Activated naive CD8-positive, alpha-beta T cell treated with anti-CD3 and anti-CD28 coated beads for 36 hours (primary cell): ENCODE measurements at places on chromosomes 11 and 22. TPM values are rescaled to one million over a fixed set of nuclear protein-coding genes. Genes with fewer than 3 reads are reported as not detected.

The MIOX gene
- not detected for total RNA-seq

GRCh38 chr11:13135385-13136271 lies 126.5 kb downstream of the RASSF10 start:
- no peaks in the 10 kb centered on the region for H3K4me1 ChIP-seq
- H3K4me3 ChIP-seq, result no peak overlapping the region
- H3K27me3 ChIP-seq, result peaks cover 17% of the 10 kb centered on the region
- H3K27ac ChIP-seq, result no peak overlapping the region
- H3K36me3 ChIP-seq, result no peaks in the 10 kb centered on the region

The SCT gene
- total RNA-seq, result not detected

DNA sequence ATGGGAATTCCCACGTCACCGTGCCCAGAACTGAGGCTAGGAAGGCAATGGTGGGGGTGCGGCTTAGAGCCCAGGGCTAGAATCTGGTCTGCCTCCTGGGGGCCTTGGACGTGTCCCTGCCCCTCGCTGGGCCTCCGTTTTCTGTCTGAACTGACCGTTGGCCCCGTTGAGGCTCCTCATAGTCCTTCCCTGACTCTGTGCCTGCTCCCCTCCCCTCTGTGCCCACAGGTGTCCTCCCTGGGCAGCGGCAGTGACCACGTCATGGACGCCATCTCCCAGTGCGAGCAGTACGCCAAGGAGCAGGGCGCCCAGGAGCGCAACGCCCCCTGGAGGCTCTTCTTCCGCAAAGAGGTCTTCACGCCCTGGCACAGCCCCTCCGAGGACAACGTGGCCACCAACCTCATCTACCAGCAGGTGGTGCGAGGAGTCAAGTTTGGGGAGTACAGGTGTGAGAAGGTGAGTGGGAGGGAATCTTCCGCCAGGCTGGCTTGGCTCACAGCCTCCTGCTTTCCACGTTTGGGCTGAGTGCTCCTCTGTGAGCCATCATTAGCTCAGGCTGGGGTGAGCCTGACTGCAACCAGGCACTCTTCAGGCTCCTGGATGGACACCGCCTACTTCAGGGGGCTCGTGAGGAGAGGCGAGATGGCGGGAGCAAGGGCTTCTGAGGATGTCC lies 63.9 kb downstream of the MYO7A start:
- no peaks in the 10 kb centered on the region for H3K36me3 ChIP-seq
- DNase-seq, result peak; percentile 80
- H3K4me3 ChIP-seq, result peak overlapping the region; percentile 9
- H3K27ac ChIP-seq, result no peak overlapping the region
- no peaks in the 10 kb centered on the region for H3K4me1 ChIP-seq

The LINC01488 gene
- total RNA-seq, result not detected

- H3K27ac ChIP-seq, result no peak overlapping the region
- no peak overlapping the region for H3K4me3 ChIP-seq
- DNase-seq, result no peak
- peaks cover 3% of the 10 kb centered on the region for H3K4me1 ChIP-seq
- H3K27me3 ChIP-seq, result no peaks in the 10 kb centered on the region
- no peaks in the 10 kb centered on the region for H3K36me3 ChIP-seq
Measured at GRCh38 chr11:93648158-93648557, 13.3 kb upstream of the CEP295 start.

GRCh38 chr11:64007160-64007628 lies 21.0 kb downstream of the OTUB1 start:
- no peak for DNase-seq
- peaks cover 54% of the 10 kb centered on the region for H3K27me3 ChIP-seq
- H3K4me3 ChIP-seq, result no peak overlapping the region

DNA sequence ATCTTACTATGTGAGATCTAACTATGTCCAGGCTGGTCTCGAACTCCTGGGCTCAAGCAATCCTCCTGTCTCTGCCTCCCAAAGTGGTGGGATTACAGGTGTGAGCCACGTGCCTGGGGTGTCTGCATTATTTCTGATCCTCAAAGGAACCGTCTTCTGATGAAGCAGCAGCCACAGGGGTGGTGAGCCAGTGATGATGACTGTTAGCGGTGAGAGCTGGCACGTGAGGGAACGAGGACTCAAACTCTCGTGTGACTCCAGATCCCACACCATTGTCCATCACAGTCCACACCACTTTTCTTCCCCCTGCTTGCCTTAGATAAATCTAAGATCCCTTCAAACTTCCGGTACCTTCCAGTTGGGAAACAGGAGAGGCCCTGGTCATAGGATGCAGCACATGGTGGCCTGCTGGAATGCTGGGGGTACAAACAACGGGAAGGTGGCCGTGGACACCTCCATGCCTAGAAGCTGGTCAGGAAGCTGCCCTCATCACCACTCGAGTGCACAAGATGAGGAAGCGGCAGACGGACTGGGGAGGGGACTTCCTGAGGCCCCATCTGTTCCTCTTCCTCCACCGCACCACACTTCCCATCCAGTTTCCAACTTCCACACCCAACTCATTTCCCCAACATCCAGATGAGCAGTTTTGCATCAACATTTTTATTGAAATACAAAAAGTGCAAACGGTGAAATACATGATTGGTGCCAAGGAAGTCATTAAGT lies 23.8 kb downstream of the ARHGAP1 start:
- H3K36me3 ChIP-seq, result peaks cover 10% of the 10 kb centered on the region
- peaks cover 43% of the 10 kb centered on the region for H3K4me1 ChIP-seq
- no peak overlapping the region for H3K4me3 ChIP-seq
- DNase-seq, result no peak

DNA sequence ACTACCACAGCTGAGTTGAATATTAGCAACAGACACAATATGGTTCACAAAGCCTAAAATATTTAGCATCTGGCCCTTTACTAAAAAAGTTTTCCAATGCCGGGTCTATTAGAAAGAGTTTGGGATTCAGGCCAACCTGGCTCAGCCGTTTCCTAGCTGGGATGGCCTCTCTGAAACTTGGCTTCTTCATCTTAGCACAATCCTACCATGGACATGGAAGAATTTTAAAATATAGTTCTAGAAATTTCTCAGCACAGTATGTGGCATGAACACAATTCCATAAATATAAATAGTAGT lies 103.8 kb downstream of the RRAS2 start:
- DNase-seq, result no peak
- no peaks in the 10 kb centered on the region for H3K27me3 ChIP-seq
- no peak overlapping the region for H3K4me3 ChIP-seq
- H3K36me3 ChIP-seq, result no peaks in the 10 kb centered on the region
- H3K27ac ChIP-seq, result no peak overlapping the region

DNA sequence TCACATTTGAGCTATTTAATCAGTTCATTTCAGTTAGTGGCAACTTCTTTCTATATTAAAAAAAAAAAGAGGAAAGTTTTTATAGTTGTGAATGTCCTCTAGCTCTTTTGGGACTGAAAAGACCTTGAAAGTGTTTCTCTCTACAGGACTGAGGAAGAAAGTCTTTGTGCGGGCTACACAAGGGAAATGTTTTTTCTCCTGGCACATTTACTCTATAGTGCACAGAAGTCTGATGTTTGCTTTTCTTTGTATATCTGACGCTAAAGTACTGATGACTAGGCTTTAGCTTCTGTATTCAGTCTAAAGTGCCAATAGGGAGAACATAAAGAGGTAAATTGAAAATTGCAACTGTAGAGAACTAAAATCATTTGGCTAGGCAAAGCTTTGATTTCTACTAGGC lies 737.4 kb upstream of the LUZP2 start:
- no peak for DNase-seq
- no peaks in the 10 kb centered on the region for H3K27me3 ChIP-seq
- no peaks in the 10 kb centered on the region for H3K36me3 ChIP-seq
- no peak overlapping the region for H3K4me3 ChIP-seq
- H3K4me1 ChIP-seq, result no peaks in the 10 kb centered on the region

- no peak overlapping the region for H3K27ac ChIP-seq
- peaks cover 31% of the 10 kb centered on the region for H3K27me3 ChIP-seq
- H3K4me1 ChIP-seq, result peaks cover 3% of the 10 kb centered on the region
- no peaks in the 10 kb centered on the region for H3K36me3 ChIP-seq
Measured at GRCh38 chr11:93852242-93852641, 1.8 kb upstream of the VSTM5 start.

The F2 gene
- not detected for total RNA-seq

DNA sequence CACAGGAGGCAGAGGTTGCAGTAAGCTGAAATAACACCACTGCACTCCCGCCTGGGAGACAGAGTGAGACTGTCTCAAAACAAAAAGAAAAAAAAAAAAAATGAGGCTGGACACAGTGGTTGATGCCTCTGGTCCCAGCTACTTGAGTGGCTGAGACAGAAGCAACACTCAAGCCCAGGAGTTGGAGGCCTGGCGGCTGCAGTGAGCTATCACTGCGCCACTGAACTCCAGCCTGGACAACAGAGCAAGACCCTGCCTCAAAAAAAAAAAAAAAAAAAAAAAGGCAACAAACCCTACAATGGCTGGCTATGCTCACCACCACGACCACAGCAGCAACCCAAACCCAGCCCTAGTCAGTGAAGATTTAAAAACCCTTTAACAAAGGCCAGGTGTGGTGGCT lies 8.2 kb downstream of the NAP1L4 start:
- peaks cover 50% of the 10 kb centered on the region for H3K4me1 ChIP-seq
- DNase-seq, result no peak
- H3K36me3 ChIP-seq, result peaks cover 45% of the 10 kb centered on the region
- H3K4me3 ChIP-seq, result no peak overlapping the region

- no peak overlapping the region for H3K27ac ChIP-seq
- no peaks in the 10 kb centered on the region for H3K36me3 ChIP-seq
- H3K27me3 ChIP-seq, result peaks cover 13% of the 10 kb centered on the region
- no peak overlapping the region for H3K4me3 ChIP-seq
Measured at GRCh38 chr11:60769811-60770210, 13.1 kb downstream of the MS4A15 start.

The ESAM gene
- total RNA-seq, result 1.1 TPM

GRCh38 chr22:40081662-40082061 lies 86.9 kb downstream of the FAM83F start:
- H3K27me3 ChIP-seq, result no peaks in the 10 kb centered on the region
- DNase-seq, result no peak
- H3K27ac ChIP-seq, result no peak overlapping the region
- H3K36me3 ChIP-seq, result peaks cover 7% of the 10 kb centered on the region
- no peak overlapping the region for H3K4me3 ChIP-seq

The OSM gene
- total RNA-seq, result 47.9 TPM

The SCGB1A1 gene
- not detected for total RNA-seq

DNA sequence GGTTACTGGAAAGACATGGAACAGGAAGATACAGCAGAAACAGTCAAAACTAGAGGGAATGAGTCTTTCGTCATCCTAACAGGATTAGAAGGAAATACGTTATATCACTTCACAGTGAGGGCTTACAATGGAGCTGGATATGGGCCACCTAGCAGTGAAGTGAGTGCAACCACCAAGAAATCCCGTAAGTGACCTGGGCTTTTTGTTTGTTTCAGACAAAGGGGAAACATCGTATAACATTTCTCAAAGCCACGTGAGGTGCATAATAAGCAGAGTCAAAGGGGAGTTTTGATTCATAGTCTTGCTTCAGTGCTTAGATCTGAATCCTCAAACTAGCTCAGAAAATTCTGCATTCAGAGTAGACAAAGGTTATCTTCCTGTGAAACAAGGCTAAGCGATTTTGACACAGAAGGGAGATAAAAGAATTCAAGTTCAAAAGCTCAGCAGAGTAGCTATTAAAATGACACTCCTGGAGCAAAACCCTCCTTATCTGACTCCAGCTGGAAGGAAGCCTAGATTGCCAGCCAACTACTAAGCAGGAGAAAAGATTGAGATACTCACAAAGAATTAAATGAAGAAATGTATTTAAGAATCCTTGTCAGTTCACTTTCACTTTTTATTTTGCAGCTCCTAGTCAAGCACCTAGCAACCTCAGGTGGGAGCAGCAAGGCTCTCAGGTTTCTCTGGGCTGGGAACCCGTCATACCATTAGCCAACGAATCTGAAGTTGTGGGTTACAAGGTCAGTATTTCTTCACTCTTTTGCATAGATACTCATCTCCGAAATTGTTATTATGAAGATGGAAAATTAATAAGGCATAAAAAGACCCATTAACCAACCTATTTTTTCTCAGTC lies 346.4 kb upstream of the ARHGAP42 start:
- H3K27me3 ChIP-seq, result no peaks in the 10 kb centered on the region
- no peak overlapping the region for H3K4me3 ChIP-seq
- no peak overlapping the region for H3K27ac ChIP-seq
- H3K4me1 ChIP-seq, result no peaks in the 10 kb centered on the region
- no peaks in the 10 kb centered on the region for H3K36me3 ChIP-seq
- no peak for DNase-seq

- no peak for DNase-seq
- H3K4me1 ChIP-seq, result peaks cover 4% of the 10 kb centered on the region
- H3K4me3 ChIP-seq, result no peak overlapping the region
- H3K36me3 ChIP-seq, result no peaks in the 10 kb centered on the region
Measured at GRCh38 chr22:38767313-38767712, 11.5 kb upstream of the SUN2 start.

DNA sequence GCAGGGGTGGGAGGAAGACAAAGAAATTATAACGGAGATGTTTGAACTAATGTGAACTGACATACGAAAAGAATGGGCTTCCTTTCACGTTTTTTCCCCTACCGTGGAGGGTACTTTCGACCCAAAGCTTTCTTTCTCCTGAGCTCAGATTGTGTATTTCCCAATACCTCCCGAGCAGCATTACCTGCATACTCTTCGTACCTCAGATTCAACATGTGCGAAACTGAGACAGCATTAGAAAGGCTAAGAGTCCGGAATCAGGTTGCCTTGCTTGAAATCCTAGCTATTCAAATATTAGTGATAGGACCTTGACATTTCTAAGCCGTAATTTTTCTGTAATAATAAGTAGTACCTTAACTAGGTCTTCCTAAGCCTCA lies 778 bp upstream of the PAK1 start:
- no peaks in the 10 kb centered on the region for H3K36me3 ChIP-seq
- H3K4me1 ChIP-seq, result peaks cover 13% of the 10 kb centered on the region
- peaks cover 4% of the 10 kb centered on the region for H3K27me3 ChIP-seq
- DNase-seq, result no peak

DNA sequence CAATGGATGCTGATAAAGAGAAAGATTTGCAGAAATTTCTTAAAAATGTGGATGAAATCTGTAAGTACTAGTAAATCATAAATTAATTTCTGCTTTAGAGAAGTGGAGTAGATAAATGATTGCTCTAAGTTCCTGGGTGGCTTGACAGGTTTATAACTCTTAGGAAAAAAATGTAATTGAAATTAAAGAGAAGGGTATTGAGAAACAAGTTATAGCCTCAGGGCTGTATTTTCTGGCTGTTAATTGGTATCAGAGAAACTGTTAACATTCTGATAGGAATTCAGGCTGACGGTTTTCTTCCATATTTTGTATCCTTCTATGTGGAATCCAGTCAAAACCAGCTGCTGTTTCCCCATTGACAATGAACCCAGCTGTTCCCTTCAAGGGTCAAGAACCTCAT lies 1.9 kb downstream of the TTC12 start:
- no peaks in the 10 kb centered on the region for H3K27me3 ChIP-seq
- H3K4me1 ChIP-seq, result peaks cover 27% of the 10 kb centered on the region
- H3K27ac ChIP-seq, result no peak overlapping the region
- DNase-seq, result no peak

- H3K27me3 ChIP-seq, result no peaks in the 10 kb centered on the region
- no peaks in the 10 kb centered on the region for H3K4me1 ChIP-seq
- H3K36me3 ChIP-seq, result no peaks in the 10 kb centered on the region
- H3K27ac ChIP-seq, result no peak within 1 kb of the TSS
- no peak for DNase-seq
Measured at GRCh38 chr11:4881860-4882500, at the start of gene OR51T1. Gene OR51T1 (plus strand): TSS chr11:4881900. CDS start chr11:4881900, 0 bp downstream.

GRCh38 chr11:44904261-44905020 lies 46.2 kb downstream of the TP53I11 start:
- no peak overlapping the region for H3K27ac ChIP-seq
- no peaks in the 10 kb centered on the region for H3K36me3 ChIP-seq
- H3K27me3 ChIP-seq, result no peaks in the 10 kb centered on the region
- DNase-seq, result no peak

The DNAJB7 gene
- total RNA-seq, result not detected

- DNase-seq, result no peak
- H3K27me3 ChIP-seq, result peaks cover 5% of the 10 kb centered on the region
- no peaks in the 10 kb centered on the region for H3K4me1 ChIP-seq
- H3K4me3 ChIP-seq, result no peak overlapping the region
- no peak overlapping the region for H3K27ac ChIP-seq
Measured at GRCh38 chr11:12927886-12928285, 81.2 kb upstream of the RASSF10 start.
